ENCODE measurements at places on chromosomes 5 and 9.
A peak's percentile ranks its signal among the peaks of the same experiment; 100 is the strongest.

GRCh38 chr5:96819806-96820205, 12.1 kb upstream of the ERAP1 start:
- DNase-seq, result no peak

DNA sequence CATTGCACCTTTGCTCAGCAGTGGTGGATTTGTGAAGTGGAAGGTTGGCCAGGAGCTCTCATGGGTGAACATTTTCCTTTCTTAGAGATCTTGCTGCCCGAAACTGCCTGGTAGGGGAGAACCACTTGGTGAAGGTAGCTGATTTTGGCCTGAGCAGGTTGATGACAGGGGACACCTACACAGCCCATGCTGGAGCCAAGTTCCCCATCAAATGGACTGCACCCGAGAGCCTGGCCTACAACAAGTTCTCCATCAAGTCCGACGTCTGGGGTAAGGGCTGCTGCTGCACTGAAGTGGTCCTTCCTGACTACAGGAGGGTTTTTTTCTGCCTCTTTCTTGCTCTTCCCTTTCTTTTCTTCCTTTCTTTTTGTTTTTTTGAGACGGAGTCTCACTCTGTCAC, 21.8 kb downstream of the QRFP start:
- no peak for DNase-seq

DNA sequence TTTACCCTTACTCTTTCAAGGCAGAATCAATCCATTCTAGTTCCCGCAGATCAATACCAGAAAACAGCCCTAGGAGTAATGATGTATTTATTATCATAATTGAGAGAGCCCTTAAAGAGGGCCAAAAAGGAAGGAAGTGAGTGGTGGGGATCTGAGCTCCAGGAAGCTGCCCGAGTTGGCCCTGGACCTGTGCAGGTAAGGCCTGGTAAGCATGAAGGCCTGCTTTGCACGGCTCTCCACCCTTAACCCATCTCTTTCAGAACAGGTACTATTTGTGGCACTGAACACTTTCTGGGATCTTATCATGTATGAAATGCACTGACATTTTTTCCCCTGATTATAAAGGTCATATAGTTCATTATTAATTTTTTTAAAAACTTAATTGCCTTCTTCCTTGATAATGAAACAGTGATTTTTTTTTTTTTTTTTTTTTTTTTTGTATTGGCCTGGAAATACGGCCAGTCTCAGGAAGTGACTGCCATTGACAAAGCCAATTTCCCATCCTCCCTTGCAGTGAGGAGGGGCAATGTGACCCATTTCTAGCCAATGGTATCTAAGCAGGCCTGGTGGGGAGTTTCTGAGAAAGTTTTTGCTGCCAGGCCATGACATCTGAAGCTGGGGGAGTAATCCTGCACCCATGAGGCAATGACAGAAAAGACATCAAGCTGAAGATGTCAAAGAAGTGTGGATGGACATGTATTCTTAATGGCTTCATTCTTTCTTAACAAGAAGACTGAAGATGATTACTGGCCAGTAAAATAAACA, 6.3 kb upstream of the MVB12B start:
- no peak for DNase-seq

GRCh38 chr9:114735704-114736103, 53.7 kb upstream of the TEX48 start:
- DNase-seq, result no peak

GRCh38 chr5:139904566-139904815, 108.9 kb downstream of the PSD2 start:
- no peak for DNase-seq

DNA sequence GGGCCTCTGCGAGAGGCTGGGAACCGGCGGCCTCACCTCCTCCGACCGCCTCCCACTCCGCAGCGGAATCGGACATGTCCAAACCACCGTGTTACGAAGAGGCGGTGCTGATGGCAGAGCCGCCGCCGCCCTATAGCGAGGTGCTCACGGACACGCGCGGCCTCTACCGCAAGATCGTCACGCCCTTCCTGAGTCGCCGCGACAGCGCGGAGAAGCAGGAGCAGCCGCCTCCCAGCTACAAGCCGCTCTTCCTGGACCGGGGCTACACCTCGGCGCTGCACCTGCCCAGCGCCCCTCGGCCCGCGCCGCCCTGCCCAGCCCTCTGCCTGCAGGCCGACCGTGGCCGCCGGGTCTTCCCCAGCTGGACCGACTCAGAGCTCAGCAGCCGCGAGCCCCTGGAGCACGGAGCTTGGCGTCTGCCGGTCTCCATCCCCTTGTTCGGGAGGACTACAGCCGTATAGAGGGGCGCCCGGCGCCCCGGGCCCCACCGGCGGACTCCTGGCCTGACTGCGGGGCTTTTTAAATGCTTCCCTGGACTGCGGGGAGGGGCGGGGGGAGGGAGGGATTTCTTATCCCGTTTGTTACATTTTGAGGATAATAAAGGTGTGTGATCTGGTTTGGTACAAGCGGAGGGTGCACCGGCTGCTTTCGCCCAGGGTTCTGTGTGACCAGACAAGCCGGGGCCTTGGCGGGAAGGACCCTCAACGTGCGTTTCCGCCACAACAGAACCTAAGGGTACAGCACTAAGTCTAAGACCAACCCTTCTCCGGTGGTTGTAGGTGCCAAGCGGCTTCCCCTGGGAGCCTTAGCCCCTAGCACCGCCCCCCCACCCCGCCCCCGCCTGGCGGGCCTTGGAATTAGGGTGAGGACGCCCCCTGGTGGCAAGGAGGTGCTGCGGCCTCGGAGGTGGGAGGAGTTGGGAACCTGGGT, 9.3 kb downstream of the PRR7 start:
- DNase-seq, result peak; percentile 95

DNA sequence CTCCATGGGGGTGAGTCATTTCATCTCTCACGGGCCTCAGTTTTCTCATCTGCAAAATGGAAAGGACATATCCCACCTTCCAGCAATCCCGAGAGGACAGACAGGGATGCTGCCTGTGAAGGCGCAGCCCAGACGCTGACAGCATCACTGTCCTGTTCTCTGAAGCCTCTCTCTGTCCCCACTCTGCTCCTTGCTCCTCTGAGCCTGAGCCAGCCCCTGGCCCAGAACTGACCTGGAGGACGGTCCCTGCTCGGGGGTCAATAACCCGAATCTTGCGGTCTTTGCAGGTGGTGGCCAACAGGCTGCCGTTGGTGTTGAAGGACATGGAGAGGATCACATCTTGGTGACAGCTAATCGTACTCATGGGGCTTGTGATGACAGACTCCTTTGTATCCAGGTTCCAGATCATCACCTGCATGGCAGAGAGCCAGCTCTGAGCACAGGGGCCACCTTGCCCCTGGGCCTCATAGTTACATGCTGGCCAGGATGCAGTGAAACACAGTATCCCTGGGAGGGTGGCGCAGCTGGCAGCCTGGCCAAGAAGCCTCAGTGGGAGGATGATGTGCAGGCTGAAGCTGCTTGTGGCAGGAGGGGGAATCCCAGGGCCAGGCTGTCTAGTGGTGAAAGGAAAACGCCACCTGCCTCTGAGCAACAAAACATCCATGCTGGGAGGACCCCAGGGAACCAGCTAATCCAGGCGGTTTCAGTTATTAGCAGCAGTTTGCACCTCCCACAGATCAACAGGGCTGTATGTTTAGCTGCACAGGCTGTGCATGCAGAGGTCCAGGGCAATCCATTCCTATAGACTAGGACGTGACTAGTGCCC, 14.0 kb upstream of the TRIM14 start:
- DNase-seq, result no peak

GRCh38 chr9:80951675-80952074, 737.7 kb downstream of the TLE1 start:
- DNase-seq, result no peak

GRCh38 chr5:81156732-81157131, 76.4 kb upstream of the CKMT2 start:
- no peak for DNase-seq

- DNase-seq, result no peak
Measured at GRCh38 chr5:104606258-104606829, 1043.8 kb upstream of the NUDT12 start.

GRCh38 chr9:70113403-70114022, 69.9 kb downstream of the MAMDC2 start:
- DNase-seq, result peak; percentile 29

DNA sequence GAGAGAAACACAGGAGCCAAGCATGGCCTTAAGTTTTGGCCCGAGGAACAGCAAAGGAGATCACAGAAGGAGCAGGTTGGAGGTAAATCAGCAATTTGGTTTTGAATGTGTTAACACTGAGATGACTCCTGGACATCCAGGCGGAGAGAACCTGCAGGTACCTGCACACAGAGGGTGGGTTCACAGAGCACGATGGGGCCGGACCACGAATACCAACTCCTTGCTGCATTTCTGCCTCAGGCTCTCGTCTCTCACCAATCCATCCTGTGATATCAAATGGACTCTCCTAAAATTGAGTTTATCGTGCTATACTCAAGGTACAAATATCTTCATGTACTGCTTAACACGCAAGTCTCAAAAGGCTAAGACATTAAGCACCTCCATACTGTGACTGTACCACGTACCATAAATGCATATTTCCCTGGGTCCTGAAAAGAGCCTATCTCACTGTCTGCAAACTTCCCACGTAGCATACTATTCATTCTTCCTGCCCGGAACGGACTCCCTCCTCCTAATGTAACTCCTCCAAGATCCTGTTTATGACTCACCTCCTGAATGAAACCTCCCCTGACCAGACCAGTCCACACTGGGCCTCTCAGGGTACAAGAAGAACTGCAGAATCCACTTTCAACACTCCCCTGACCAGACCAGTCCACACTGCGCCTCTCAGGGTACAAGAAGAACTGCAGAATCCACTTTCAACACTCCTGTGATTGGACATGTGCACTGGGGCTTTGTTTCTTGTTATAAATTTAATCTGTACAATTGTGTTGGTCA, 380.8 kb upstream of the RFX3 start:
- no peak for DNase-seq

- no peak for DNase-seq
Measured at GRCh38 chr9:127411122-127411521, 13.1 kb upstream of the ZNF79 start.

DNA sequence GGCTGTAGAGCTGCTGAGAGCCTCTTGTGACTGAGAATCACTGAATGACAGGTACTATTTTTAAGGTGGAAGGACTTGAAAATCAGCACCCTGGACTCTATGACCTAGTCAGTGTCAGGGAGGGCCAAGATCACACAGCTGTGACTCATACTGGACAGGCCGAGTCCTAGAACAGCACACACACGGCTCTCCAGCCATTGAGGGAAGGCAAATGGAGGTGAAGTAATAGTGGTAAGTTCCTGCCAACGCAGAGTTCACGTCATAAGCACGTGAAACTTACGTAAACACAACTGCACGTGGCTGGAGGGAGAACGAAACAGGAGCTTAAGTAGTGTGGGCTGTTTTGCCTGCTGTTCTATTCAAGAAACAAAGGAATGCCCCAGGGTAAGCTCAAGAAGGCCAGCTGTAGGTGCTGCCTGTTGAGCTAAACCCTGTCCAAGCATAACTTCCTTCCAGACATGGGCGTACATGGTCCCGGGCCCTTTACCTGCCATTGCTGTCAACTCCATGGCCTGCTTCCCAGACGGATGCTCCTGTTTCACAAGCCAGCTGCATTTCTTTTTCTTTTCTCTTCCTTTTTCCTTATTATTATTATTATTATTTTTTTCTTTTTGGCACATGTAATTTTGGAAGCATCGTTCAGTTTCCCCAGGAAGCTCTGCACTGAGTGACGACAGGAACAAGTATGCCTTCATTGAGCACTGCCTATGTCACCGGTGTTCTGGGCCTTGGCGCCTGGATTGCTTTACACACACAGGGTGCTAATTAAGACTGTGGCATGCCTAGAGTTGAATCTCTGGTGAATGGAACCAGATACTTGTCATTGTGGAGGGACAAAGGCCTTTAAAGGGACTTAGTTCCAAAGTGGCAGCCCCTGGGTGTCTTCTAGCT, 10.2 kb upstream of the LCP2 start:
- DNase-seq, result no peak

- peak; percentile 32 for DNase-seq
Measured at GRCh38 chr5:64074533-64074932, 91.1 kb upstream of the RNF180 start.

DNA sequence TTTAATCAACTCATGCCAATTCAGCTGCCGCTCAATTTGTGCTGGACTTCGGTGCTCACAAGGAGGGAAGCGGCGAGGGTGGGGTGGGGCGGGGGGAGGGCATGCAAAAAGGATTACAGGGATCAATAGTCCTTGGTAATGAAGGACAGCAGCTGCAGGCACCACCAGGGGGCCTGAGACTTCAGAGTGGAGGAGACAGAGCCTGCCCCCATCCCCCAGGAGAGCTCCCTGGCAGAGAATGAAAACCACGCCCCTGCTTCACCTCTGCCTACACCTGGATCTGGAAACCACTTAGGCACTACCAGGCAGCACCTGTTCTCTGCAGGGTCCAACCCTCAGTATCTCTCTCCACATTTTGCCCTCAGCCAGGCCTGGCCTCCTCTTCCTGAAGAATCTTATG, 155.6 kb downstream of the TRIM32 start:
- no peak for DNase-seq

DNA sequence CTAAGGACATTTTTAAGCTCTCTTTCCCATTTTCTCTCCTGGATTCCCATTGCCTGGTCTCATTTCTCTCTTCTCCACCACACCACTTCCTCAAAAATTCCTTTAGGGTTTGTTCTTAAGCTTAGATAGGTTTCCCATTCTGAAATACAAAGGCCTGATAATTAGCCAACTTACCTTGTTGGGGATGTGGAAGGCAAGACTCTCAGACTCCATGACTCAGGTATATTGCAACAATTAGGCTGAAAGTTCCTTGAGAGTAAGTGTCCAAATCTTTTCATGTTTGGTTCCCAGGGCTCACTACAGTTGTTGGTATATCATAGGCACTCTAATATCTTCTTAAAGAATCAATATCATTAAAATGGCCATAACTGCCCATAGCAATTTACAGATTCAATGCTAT, 43.6 kb downstream of the FXN start:
- DNase-seq, result no peak

GRCh38 chr5:25554077-25554476, 909.3 kb upstream of the CDH10 start:
- no peak for DNase-seq

- no peak for DNase-seq
Measured at GRCh38 chr5:78756858-78757257, 108.3 kb upstream of the LHFPL2 start.

DNA sequence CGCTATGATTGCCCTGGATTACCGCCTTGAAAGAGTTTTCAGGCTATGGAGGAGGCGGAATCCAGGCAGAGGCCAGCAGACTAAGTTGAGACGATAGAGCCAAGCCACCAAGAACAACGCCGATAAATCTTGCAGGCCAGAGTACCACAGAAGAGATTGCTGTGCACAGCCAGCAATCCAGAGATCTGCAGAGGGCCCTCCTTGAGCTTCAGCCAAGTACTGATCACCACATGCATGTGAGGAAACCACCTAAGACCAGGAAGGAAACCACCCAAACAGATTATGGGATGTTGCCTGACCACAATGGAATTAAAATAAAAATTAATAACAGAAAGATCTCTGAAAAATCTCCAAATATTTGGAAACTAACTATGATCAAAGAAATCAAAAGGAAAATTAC, 74.9 kb downstream of the GCNT4 start:
- DNase-seq, result no peak
